Heart left ventricle (tissue), 16 donors: ENCODE measurements at places on chromosomes 2 and 18. TPM values are rescaled to one million over a fixed set of nuclear protein-coding genes. Genes with fewer than 3 reads are reported as not detected.
A peak's percentile ranks its signal among the peaks of the same experiment; 100 is the strongest.

MROH2A gene
- polyA plus RNA-seq: not detected

PLB1 gene
- polyA plus RNA-seq: 0.82 TPM

DYNAP gene
- polyA plus RNA-seq: not detected

LIMS2 gene
- 115 TPM for polyA plus RNA-seq

ASTL gene
- polyA plus RNA-seq: 0.14 TPM

GRHL1 gene
- polyA plus RNA-seq: 0.57 TPM

CMPK2 gene
- polyA plus RNA-seq: 3.5 TPM

GRCh38 chr2:5290900-5291546 lies 401.2 kb upstream of the SOX11 start:
- no peak for DNase-seq

GRCh38 chr2:231007286-231008098 lies 11.6 kb downstream of the SPATA3 start:
- no peak for DNase-seq

DNA sequence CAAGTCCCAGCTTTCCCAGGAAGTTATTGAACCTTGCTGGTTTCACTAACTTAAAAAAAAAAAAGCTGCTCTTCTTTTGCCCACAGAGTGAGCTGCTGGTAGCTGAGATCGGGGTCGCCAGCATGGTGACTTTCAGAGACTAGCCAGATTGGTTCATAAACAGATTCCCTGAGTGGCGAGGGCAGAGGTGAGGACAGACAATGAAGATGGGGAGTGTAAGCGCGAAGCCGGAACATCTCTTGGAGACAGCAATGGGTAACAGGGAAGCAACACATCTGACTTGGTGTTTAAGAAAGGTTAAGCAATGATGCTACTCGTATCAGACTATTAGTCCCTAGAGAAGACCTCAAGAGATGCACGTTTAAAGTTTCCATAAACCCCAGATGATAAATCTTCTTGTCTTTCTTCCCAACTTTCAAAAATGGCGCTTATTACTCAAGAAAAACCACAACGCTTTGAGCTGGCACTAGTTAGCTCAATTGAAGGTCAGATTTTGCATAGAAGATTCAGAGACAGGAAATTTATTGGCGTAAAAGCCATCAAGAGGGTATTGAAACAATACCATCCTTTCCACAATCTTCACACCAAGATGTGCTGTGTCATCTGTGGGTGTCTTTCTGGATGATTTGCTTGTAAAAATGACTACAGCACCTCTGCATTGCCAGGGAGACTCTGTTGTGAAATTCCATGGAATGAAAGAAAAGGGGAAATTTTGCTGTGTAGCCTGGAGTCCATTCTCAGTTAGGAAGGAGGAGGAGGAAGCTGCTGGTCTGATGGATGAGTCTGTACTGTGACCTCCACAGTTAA lies 193.1 kb upstream of the CXCR4 start:
- DNase-seq: no peak

- no peak for DNase-seq
Measured at GRCh38 chr2:160694221-160694620, 200.6 kb upstream of the RBMS1 start.

DNA sequence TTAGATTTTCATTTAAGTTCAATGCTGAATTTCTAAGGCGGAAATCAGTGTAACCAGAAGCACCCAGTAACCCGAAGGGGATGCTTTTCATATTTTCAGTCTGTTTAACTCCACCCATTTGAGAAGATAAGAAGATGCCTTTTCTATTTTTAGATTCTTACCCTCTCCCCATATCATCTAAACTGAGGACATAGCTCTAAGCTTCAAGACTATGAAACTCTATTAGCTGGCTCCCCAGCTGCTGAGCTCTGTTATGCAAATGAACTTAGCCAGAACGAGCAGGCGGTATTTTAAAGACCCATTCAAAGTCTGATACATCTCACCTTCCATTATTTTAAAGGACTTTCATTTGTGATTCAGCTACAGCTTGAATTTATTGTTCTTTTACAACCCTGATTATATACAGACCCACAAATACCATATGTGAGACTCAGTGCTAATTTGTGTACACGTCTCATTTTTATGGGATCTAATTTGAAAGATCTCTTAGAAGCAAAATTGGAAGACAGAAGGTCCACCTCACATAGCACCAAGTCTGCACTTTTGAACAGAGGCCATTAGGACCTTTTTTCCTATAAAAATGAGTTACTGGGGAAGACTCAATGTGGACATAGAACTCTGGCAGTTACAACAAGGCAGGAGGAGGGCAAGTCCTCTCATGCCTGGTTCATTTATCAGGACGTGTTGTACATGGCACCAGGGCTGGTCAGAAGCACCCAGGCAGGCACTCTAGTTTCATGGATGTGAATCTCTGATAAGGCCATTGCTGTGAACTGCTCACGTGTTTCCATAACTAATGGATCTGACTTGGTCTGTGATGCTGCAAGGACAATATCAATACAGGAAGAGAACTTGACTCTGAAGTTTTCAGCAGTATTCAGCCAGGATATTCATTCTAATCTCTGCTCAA lies 16.3 kb downstream of the CDC42EP3 start:
- DNase-seq: no peak

GRCh38 chr2:224584785-224585210 lies 365 bp downstream of the CUL3 start:
- DNase-seq: peak; percentile 80

GRCh38 chr2:230578106-230578505 lies 134.5 kb upstream of the CAB39 start:
- no peak for DNase-seq

GRCh38 chr2:119028327-119029174 lies 86.6 kb downstream of the MARCO start:
- no peak for DNase-seq

DNA sequence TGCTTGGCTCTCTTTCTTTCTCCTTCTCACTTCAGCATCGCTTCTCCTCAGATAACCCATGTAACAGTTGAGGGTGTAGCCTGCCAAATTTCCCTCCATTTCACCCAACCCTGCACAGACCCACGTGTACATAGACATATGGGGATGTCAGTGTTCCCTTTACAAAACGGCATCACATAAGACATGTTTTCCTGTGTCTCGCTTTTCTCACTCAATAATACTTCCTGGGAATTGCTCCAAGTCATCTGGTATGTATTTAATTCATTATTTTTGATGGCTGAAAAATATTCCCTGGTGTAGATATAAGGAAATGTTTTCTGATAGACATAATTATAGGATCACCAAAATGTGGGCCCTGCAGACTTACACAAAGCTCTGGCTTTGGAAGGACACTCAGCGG lies 176.8 kb downstream of the LOXHD1 start:
- DNase-seq: no peak

GRCh38 chr2:152650768-152651371 lies 66.4 kb downstream of the PRPF40A start:
- no peak for DNase-seq

GRCh38 chr2:62304429-62305417 lies 108.8 kb downstream of the B3GNT2 start:
- DNase-seq: peak; percentile 67

DNA sequence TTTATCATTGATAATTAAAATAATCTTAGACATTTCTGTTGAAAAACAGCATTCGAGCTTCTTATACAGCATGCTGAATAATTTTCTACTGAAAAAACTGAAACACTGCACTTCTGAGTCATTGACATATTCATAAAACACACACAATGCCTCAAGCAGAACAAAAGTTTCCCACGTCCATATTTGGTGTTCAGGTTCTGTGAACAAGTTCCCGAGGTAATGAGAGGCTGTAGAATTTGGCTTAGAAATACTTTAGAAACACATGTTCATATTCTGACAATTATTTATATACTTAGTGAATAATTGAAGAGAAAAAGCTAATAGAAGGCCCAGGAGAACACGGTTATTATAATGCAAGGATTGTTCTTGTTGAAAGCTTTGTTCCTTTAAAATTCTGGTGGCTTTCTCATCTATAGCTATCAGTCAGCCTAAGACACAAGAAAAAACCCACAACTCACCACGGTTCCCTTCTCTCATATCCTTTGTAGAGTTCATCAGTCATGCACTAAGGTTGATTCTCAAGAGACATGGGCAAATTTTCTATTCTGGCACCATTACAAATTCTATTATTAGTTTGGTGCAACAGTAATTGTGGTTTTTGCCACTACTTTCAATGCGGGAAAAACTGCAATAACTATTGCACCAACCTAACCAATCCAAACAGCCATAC lies 194.4 kb downstream of the TMX3 start:
- DNase-seq: no peak

DNA sequence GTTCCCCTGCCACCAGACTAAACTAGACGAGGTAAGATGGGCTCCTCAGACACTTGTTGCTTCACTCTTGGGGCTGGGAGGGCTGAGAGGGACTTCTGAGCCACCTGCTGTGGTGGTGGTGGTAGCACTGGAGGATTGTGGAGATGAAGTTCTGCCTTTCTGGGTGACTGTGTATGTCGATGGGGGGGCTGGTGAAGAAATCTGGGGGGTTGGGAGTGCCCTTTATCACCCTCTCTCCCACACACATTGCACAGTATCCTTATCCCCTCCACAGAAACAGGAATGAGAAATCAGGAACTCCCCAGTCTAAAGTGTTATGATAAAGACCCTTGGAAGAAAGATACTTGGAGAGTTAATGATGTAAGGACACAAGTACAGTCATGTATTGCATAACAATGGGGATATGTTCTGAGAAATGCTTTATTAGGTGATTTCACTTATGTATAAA lies 38.5 kb downstream of the HK2 start:
- DNase-seq: no peak

- no peak for DNase-seq
Measured at GRCh38 chr2:1603059-1603458, 141.3 kb downstream of the PXDN start.

- DNase-seq: no peak
Measured at GRCh38 chr2:27378096-27378808, 2.3 kb downstream of the ZNF513 start.
